ENCODE measurements at places on chromosomes 12 and 14.

GRCh38 chr14:75113932-75114539 is 12.8 kb downstream of the NEK9 start:
- DNase-seq = no peak

DNA sequence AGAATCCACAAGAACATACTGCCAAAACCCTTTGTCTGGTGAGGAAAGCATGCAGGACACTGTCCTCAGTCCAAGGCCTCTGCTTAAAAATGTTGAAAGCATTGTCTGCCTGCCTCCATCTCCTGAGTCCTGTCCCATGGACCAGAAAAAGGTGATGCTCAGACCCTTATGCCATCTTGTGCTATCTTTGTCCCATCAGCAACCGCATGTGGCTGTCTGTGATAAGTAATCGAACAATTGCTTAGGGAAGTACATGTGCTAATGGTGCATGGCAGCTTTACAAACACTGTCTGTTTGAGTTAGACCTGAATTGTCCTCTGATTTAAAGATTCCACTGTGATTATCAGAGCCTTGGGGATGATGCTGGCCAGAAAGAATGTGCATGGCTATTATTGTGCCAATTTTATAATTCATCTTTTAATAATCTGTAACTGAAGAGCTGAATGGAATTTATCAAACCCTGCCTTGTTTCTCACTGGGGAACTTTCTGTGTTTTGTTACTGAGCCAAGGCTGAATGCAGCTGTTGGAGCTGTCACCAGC is 177.5 kb downstream of the DACT1 start:
- no peak for DNase-seq

DNA sequence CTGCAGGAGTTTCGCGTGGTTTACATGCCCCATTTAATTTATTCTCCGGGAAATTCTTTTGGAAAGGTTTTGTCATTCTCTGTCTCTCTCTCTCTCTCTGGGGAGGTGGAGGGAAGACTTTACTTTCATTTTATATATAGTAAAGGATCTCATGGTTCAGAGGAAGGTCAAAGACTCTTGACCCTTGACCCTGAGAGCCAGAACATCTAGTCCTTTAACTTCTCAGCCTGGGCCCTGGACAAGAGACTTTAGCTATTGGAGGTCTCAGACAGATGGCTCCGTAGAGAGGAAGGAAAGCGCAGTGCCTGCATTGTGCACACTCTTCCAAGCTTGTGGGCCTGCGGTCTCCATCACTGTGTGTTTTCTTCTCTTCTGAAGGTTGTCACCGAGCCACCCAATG is 43.7 kb downstream of the CCDC92 start:
- no peak for DNase-seq

- no peak for DNase-seq
Measured at GRCh38 chr12:111073370-111073769, 153.0 kb upstream of the MYL2 start.

DNA sequence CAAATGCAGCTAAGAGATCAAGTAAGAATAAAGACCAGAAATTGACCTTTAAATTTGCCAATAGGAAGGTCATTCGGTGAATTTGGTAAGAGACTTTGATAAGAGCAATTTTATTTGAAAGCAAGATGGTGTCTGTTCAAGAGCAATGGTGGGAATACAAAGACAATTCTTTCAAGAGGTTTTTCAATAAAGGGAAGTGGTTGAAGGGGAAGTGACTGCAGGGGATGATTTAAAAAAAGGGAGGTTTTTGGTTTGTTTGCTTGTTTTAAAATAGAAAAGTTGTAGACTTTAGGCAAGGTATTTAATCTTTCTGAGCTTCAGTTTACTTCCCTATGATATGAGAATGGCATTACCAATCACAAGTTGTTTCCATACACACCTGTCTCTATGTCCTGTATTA is 4.3 kb upstream of the APPL2 start:
- no peak for DNase-seq

GRCh38 chr12:171743-172676 is 41.9 kb downstream of the SLC6A12 start:
- peak; percentile 80 for DNase-seq

DNA sequence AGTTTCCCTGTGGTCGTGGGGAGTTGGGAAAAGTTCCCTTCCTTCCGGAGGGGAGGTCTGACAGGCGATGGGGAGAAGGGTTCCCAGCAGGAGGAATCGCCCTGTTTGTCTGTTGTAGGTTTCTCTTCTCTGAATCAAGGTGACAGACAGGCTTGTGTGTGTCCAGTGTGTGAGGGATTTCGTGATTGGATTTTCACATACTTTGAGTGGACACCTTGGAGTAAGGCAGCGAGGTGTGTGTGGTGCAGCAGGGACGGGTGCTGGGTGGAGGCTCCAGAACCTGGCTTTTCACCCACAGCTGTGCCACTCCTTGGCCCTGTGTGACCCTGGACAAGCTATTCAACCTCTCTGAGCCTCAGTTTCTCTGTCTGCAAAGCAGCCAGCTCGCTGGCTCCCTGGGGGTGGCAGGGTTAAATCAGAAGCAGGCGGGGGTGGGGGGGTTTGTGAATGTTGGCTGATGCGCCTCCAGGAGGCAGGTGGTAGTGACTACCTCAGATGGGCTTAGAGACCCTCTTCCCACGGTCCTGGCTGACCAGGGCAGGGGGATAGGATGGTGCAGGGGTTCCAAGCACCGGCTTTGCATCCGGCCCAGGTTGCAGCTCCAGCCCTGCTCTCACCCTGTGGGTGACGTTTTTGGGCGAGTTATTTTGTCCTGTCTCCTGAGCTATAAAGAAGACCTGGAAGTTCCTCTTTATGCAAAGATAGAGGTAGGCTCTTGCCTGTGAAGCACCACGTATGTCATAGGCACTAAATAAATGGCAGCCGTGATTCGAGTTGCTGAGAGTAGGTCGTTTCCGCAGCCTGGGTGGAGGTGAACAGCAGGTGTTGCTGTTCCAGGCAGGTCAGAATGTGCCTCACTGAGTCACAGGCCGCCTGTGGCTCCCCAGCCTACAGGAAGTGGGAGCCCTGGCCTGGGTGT is 679 bp downstream of the BDKRB2 start:
- DNase-seq = no peak

DNA sequence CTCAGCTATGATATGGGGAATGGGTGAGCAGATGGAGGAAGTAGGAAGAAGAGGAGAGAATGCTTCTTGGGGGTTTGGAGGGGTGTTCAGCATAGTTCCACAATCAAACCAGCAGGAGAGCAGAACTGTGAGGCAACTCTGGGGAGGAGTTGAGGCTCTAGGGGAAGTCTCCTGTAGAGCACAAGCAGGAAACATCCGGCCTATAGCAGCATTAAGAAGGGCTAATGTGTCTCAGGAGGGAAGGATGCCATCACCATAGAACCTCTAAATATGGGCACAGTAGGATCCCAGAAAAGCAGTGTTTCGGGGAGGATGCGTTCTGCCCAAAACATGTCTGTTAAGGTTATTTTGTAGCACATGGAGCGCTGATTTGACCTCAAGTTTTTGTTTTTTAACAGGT is 8.4 kb upstream of the SALL2 start:
- DNase-seq = no peak

GRCh38 chr12:120821878-120822277 is 82.3 kb downstream of the SPPL3 start:
- no peak for DNase-seq

DNA sequence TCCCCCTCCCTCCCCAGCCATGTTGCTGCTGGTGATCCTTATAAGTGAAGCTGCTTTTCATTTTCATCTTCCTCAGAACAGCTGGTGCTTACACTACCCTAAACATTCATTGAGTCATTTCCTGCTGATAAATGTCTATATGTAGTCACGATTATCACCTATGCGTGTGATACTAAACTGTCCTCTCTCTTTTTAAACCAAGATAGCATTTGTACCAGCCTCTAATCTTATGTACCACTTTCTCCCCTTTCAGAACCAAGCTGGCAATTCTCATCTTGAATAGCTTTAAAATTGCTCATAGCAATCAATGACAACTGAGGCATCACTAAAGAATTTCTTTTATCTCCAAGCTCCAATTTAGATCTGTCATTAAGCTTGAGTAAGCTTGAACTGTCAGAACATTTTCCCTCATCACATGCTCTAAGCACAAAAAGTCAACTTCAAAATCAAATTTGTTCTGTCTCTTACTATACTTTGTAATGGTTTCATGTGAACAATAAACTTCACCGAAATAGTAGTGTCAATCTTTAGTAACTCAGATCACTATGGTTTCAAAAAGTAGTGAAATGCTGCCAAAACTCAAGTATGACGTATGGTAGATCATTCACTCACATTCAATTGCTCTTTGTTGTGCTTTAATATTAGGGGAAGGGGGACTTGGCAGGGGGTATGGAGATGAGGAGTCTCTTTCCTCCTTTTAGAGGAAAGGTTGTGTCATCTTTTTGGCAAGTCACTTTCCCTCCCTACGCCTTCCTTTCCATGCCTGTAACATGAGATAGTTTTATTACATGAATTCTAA is 178.1 kb upstream of the NOVA1 start:
- no peak for DNase-seq

GRCh38 chr12:131105736-131106348 is 152.1 kb downstream of the ADGRD1 start:
- DNase-seq = no peak

- DNase-seq = no peak
Measured at GRCh38 chr14:71301611-71302010, 394.4 kb downstream of the PCNX1 start.

GRCh38 chr12:14678547-14679150 is 17.8 kb downstream of the GUCY2C start:
- DNase-seq = no peak
